ENCODE measurements at places on chromosomes 13 and 19. TPM values are rescaled to one million over a fixed set of nuclear protein-coding genes. Genes with fewer than 3 reads are reported as not detected.

NLRP11 gene
- not detected for total RNA-seq

PLPPR3 gene
- total RNA-seq: not detected

GPR12 gene
- total RNA-seq: not detected

ZNF90 gene
- total RNA-seq: 1.2 TPM
